Omental fat pad (tissue), 4 donors: ENCODE measurements at places on chromosomes 3 and 15. TPM values are rescaled to one million over a fixed set of nuclear protein-coding genes. Genes with fewer than 3 reads are reported as not detected.

DNA sequence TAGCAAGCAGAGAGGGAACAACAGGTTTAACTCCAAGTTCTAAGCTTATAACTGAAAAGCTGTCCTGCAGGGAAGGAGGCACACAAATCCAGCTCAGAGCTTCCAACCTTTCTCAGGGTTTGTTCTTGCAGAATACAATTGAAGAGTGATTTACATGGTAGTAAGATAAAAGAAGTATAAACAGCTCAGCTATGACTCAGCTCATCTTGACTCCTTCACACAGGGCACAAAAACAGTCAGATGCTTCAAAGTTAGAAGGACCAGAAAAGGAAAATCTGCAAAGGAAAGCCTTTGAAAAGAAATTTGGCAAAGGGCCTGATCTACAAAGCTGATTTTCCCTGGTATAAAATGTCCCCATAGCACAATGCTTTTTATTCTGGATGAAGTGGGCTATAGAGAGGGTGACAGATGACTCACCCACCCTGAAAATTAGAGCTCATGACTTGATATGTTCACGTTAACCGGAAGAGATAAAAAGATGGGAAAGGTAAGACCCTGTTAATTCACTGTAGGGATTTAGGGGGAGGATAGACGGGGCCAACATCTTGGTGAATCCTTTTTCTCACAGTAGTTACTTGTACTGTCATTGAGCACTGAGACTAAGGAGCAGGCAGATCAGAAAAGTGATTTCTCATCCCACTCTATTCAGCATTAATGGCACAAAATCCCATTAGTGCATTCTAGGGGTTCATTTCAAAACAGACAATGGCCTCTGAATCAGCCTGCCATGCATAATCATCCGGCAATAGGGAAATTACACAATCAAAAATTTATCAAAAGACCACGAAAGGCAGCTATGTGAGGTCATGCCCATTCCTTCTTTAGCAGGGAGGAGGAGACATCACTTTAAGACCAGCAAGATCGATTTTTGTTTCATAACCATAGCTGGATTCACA is 143.5 kb downstream of the GAP43 start:
- DNase-seq: no peak

Gene GUCA1C
- total RNA-seq: not detected

- no peak for DNase-seq
These were observed 48.1 kb upstream of the XXYLT1 start for GRCh38 chr3:195319060-195319459.

Gene PLSCR2
- total RNA-seq: not detected

Gene DOCK3
- total RNA-seq: 0.16 TPM

DNA sequence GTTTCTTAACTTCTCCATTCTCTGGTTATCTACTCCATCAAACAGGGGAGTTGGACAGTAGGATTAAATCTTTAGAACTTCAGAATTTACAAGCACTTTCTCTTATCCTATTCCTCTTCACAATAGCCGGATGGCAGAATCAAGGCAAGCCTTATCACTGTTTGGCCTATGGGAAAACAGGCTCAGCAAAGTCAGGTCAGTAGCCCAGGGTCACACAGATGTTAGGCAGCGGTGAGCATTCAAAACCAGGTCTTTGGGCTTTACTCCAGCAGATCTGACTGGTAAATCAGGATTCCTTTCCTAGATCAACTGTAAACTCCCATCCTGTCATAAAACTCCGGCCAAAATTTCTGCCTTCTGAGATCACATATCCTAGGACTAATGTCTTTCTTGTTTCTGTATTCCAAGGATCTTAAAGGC is 258.4 kb downstream of the OPA1 start:
- DNase-seq: no peak
